ENCODE measurements at places on chromosomes 1 and 21. TPM values are rescaled to one million over a fixed set of nuclear protein-coding genes. Genes with fewer than 3 reads are reported as not detected.

GRCh38 chr1:44801491-44802305 is 1.5 kb downstream of the PLK3 start:
- DNase-seq = no peak

DNA sequence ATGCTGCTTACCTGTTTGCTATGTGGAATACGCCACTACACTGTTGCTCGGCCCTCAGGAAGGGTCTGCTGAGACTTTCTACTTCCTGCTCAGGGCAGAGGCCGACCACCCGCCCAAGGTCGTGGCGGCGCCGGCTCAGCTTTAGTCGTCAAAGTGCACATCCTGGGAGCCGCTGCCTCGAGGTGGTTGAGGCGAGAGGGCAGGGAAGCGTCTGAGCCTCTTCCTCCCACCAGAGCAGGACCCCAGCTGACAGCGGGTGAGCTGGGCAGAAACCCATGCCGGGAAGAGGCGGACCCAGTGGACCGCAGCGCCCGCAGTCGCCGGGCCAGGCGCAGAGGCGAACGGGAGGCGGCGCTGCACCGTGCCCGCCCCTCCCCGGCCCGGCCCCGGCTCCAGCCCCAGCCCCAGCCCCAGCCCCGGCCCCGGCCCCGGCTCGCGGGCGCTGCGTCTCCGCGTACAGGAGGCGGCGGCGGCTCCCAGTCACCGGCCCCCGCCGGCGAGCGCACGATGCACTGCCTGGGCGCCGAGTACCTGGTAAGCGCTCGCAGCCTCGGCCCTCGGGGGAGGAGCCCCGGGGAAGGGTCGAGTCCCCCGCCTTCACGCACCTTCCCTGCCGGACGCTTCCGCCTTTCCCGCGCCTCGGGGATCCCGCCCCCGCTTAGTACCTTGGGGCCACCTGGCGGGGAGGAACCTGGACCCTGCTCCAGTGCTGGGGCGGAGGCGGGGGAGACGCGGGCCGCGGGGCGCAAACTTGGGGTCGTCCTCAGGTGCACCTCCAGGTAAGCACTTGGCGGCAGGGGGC is at the start of gene SLC44A3:
SLC44A3 (plus strand) TSS at position 413 of the 802 bp plus-strand sequence; CDS start at position 508, 95 bp downstream.
- DNase-seq = no peak

GRCh38 chr1:111973150-111973790 is 16.2 kb downstream of the KCND3 start:
- DNase-seq = no peak

- no peak for DNase-seq
Measured at GRCh38 chr1:156608981-156609380, 7.7 kb upstream of the GPATCH4 start.

The IL23R gene
- not detected for total RNA-seq

DNA sequence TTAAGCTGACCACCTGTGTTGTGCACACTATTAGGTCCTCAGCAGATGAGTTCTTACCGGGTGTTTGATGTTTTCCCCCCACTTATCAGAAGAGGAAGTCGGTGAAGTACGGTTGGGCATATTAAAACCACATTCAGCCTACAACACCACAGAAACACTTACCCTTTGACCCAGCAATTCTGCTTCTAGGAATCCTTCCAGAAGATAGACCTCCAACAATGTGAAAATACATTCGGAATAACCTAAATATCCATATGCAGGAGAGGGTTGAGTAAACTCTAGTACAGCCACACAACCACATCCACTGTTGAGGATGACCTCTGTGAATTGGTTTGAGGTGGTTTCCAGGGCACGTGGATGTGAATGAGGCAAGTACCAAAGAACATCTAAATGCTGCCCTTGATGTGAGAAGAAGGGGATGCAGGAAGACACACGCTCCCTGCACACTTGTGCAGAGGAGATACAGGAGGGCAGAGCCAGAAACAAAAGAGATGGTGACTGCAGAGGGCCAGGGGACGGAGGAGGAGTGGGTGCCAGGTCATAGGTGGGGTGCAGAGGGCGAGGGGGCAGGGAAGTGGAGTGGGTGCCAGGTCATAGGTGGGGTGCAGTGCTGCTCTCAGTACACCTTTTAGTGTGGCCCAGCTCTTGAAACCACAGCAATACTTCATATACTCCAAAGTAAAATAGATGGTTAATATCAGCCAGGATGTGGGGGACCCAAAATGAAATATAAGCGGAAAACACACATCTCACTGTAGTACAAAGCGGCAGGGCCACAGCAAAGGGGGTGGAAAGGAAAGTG is 12.8 kb downstream of the ADARB1 start:
- DNase-seq = no peak

GRCh38 chr1:246827396-246827795 is 103.2 kb downstream of the SCCPDH start:
- DNase-seq = no peak

DNA sequence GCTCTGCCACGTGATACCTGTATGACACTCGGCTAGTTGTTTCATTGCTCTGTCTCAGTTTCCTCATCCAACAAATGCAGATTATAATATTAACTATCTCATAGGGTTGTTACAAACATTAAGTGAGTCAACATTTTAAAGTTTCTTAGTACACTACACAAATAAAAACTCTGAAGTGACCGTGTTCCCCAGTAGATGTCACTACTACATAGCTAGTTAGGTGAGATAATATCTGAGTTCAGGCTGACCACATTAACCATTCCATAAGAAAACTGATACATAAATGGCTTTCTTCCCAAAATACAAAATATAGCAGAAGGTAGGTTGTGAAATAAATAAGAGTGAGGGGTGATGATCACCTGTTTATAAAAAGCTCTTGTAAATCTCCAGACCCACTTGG is 214.1 kb downstream of the NUF2 start:
- no peak for DNase-seq

GRCh38 chr21:37917612-37918011 is 1.4 kb upstream of the KCNJ6 start:
- DNase-seq = no peak

The TNFAIP8L2 gene
- total RNA-seq = 16.4 TPM

- DNase-seq = no peak
Measured at GRCh38 chr21:33789697-33790096, 125.9 kb downstream of the ATP5PO start.

GRCh38 chr1:2163205-2163604 is 31.4 kb downstream of the FAAP20 start:
- no peak for DNase-seq

- DNase-seq = no peak
Measured at GRCh38 chr1:91763252-91763651, 122.7 kb downstream of the TGFBR3 start.

- DNase-seq = no peak
Measured at GRCh38 chr1:151720974-151721787, at the start of gene RIIAD1. Gene RIIAD1, plus strand, starts transcription at chr1:151721522. Its CDS starts 15 bp downstream, at chr1:151721537.

DNA sequence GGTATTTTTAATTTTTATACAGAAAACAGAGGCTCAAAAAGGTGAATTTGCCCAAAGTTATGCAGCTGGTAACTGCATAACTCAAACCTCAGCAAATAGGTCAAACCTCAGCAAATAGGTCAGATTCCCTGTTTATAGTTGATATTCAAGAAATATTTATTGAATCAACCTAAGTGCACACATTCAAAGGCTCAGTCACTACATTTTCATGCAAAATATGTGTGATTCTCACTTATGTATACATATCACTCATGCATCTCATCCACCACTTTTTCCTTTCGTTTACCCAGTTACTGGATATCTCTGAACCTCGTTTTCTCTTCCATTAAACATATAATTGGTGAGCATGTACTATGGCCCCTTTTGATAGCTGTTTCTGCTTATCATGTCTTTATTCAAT is 158.3 kb upstream of the C1orf21 start:
- no peak for DNase-seq

DNA sequence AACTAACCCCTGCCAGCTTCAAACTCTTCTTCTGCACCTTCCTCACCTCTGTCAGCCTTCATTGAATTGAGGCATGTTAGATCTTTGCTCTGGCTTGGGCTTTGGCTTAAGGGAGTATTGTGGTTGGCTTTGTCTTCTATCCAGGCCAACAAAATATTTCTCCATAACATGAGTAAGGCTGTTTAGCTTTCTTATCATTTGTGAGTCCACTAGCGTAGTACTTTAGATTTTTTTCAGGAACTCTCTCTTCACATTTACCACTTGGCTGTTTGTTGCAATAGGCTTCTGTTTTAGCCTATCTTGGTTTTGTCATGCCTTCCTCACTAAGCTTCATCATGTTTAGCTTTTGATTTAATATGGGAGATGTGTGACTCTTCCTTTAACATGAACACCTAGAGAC is 417.5 kb downstream of the NCAM2 start:
- no peak for DNase-seq

DNA sequence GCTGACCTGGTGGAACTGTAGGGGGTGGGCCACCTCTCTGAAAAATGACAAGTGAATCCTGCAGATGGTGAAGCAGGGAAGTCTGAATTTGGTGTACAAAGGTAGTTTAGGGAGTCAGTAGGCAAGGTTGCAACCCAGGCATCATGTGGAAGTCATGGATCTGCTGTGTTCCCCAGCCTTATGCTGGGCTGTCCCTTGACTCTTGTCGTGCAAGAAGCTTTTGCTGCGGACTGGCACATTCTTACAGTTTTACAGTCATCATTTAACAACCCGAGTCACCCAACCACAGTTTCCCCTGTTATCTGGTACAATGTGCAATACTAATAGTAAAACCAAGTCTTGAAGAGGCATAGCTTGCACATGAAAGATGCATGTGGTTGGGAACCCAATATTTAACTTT is 13.2 kb downstream of the RHOU start:
- DNase-seq = no peak

GRCh38 chr1:205595435-205595834 is 36.4 kb downstream of the ELK4 start:
- DNase-seq = no peak

DNA sequence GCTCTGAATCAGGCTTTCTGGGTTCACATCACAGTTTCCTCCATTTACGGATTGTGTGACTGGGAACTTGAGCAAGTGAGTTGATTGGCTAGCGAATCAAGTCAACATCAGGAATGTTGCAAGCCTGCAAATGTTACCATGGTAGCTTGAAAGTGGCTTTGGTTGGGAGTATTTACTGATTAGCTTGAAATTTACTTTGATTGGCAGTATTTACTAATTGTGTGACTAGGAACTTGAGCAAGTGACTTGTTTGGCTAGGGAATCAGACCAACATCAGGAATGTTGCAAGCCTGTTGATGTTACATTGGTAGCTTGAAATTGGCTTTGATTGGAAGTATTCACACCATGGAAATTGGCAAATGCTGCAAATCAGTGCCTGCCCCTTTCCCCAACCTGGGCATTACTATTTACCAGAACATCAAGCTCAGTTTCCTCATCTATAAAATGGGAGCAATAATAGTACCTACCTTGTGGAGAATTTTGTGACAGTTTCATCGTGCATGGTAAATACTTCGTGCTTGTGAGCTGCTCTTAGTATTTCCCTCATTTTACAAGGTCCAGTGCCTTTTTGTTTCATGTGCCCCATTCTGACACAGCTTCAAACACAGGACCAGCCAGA is 23.1 kb upstream of the B3GALNT2 start:
- no peak for DNase-seq

- DNase-seq = no peak
Measured at GRCh38 chr1:85275701-85276214, 674 bp downstream of the BCL10 start.

The CEP104 gene
- total RNA-seq = 31.7 TPM

- no peak for DNase-seq
Measured at GRCh38 chr1:156149374-156150332, 3.7 kb upstream of the SEMA4A start.

The DMBX1 gene
- not detected for total RNA-seq

DNA sequence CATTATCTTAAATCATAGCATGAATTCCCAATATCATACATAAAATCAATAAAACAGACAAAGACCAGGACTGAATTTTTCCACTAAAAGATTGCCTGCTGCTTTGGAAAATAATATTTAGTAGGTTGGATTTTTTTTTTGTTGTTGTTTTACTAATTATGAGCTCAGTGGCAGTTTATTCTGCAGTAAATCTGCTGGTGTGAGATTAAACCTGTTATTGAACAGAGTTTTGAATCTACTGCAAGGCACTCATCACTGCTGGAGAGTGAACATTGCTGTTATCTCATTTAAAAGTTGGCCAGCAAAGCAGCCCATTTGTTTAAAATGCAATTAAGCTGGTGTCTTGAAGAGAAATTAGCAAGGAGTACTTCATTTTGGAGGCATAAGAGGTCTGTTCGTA is 986.1 kb downstream of the ADGRL2 start:
- DNase-seq = no peak

DNA sequence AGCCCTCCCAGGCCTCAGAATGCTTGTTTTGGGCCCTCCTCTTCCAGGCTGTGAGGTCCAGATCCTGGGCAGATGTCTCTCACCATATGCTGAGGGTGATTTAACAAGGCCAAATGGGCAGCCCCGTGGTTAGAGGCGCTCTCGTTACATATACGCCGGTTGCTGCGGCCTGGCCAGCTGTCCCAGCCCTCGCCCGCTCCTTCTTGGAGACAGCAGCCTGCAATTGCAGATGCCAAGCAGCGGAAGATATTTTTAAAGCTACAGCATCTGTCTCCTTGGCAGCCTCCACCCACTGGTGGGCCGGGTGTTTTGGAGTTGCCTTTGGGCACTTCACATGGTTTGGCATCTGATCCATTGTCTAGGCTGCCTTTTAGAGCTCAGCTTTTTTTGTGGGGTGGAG is 178.8 kb upstream of the NFIA start:
- no peak for DNase-seq

The HMGCS2 gene
- 0.96 TPM for total RNA-seq

GRCh38 chr1:234545517-234546386 is 64.2 kb downstream of the IRF2BP2 start:
- no peak for DNase-seq

- no peak for DNase-seq
Measured at GRCh38 chr1:7771823-7772299, 765 bp downstream of the VAMP3 start.

The FAM72A gene
- 2.1 TPM for total RNA-seq

- DNase-seq = no peak
Measured at GRCh38 chr1:21898326-21899200, 38.5 kb downstream of the HSPG2 start.

GRCh38 chr1:228511546-228512445 is 24.6 kb downstream of the RNF187 start:
- DNase-seq = no peak

The ASCL5 gene
- not detected for total RNA-seq

GRCh38 chr1:46409063-46409372 is 14.9 kb downstream of the FAAH start:
- no peak for DNase-seq

DNA sequence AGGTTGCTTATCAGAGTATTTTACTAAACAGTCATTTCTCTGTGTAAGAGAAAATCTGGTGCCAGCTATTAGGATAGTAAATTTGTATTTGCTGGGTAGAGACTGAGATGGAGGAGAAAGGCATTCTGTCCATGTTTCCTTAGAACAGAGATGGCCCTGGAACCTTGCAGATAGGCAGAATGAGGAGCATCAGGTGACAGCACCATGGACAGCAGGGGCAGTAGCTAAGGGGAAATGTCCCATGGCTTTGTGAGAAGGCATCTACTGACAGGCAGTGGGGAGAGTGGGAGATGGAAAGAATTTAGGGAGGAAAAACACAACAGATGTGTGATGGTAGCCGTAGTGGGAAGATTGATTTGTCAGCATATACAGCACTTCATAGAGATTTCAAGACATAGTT is 105.0 kb downstream of the PRRX1 start:
- DNase-seq = no peak

The CLEC20A gene
- not detected for total RNA-seq

Data from omental fat pad (tissue), 4 donors.